ENCODE measurements at places on chromosomes 4 and X.

DNA sequence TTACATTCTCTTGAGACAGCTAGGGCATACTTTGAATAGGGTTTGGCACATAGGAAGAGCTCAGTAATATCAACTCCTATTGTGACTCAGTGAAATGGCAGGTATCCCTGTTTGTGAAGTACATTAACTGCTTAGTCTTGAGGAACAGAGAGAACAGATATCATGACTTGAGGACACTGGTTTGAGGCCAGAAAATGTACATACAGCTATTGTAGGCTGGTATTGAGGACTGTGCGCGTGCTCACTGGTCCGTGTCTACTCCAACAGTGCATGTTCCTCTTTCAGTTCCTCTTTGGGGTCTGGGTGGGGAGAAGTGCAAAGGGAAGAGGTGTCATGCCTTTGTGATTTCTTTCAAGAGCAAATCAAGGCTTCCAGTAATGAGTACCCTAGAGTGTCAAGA, 34.6 kb upstream of the TBC1D9 start:
- H3K27me3 ChIP-seq: no peaks in the 10 kb centered on the region
- no peak overlapping the region for H3K27ac ChIP-seq
- H3K4me1 ChIP-seq: no peaks in the 10 kb centered on the region

- no peak overlapping the region for H3K27ac ChIP-seq
- H3K36me3 ChIP-seq: no peaks in the 10 kb centered on the region
- DNase-seq: no peak
- H3K4me3 ChIP-seq: no peak overlapping the region
- no peaks in the 10 kb centered on the region for H3K27me3 ChIP-seq
- no peaks in the 10 kb centered on the region for H3K4me1 ChIP-seq
These were observed 118.2 kb downstream of the EPHA5 start for GRCh38 chr4:65552057-65552456.

GRCh38 chr4:22515145-22515887, 550 bp downstream of the ADGRA3 start:
- no peaks in the 10 kb centered on the region for H3K36me3 ChIP-seq
- no peak overlapping the region for H3K27ac ChIP-seq
- H3K27me3 ChIP-seq: no peaks in the 10 kb centered on the region

- DNase-seq: no peak
- H3K27me3 ChIP-seq: no peaks in the 10 kb centered on the region
- H3K27ac ChIP-seq: no peak overlapping the region
- no peaks in the 10 kb centered on the region for H3K4me1 ChIP-seq
These were observed 257.6 kb upstream of the CXXC4 start for GRCh38 chr4:104752337-104752736.

GRCh38 chrX:86066998-86067397, 19.6 kb upstream of the CHM start:
- no peak overlapping the region for H3K27ac ChIP-seq
- H3K36me3 ChIP-seq: no peaks in the 10 kb centered on the region

DNA sequence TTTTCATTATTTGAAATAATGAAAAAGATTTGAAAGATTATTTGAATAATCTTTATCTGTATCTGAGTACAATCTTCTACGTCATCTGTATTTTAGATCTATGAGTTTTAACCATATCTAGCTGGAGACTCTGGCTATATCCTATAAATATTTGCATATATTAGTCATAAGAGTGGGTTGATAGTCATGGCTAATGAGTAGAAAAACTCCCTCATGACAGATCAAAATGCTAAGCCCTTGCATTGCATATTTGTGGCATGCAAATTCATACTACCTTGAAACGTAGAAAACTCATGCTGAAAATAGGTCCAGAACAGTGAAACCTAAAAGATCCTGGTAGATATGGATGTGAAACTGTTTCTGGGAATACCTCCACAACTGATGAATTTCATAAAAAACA, 291.3 kb downstream of the GALNTL6 start:
- H3K4me3 ChIP-seq: no peak overlapping the region
- no peaks in the 10 kb centered on the region for H3K4me1 ChIP-seq
- H3K27ac ChIP-seq: no peak overlapping the region
- H3K27me3 ChIP-seq: no peaks in the 10 kb centered on the region

- H3K4me1 ChIP-seq: peaks cover 15% of the 10 kb centered on the region
- H3K27ac ChIP-seq: no peak overlapping the region
- DNase-seq: no peak
- no peak overlapping the region for H3K4me3 ChIP-seq
These were observed 4.5 kb upstream of the SH3TC1 start for GRCh38 chr4:8194306-8195242.

DNA sequence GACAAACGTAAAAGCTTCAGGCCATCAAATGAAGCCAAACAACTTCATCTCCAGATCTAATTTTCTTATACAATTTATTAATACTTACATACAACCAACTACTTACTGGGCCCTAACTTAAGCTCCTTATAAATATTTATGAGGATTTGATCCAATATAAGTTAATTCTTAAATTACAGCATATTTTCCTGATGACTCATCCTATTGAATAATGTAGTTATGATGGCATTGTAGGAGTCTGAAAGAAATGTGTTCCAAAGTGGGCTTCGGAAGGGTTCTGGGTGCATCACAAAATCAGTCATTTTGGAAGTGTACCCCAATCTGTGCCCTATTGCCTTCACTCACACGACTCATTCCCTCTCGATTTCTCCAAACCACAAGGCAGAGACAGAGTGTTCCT, 455.1 kb upstream of the CTSO start:
- DNase-seq: no peak
- no peaks in the 10 kb centered on the region for H3K36me3 ChIP-seq
- H3K4me3 ChIP-seq: no peak overlapping the region
- no peak overlapping the region for H3K27ac ChIP-seq
- no peaks in the 10 kb centered on the region for H3K4me1 ChIP-seq

DNA sequence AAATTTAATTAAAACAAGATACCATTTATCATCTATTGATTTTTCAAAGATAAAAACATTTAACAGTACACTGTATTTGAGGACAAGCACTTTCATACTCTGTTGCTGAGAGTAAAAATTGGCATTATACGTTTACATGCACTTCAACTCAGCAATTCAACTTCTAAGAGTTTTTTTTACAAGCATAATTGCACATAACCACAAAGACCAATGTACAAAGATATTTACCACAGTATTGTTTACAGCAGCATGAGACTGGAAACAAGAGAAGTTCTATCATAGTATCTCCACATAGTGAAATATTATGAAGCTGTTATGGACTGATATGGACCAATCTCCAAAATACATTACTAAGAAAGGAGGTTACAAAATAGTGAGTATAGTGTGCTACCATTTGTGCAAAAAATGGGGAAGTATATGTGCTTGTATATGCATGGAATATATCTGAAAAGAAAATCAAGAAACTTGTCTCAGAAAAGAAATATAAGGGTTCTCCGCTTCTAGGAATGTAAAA, 10.9 kb downstream of the GAB3 start:
- peaks cover 5% of the 10 kb centered on the region for H3K36me3 ChIP-seq
- peak overlapping the region; percentile 96 for H3K27ac ChIP-seq
- H3K27me3 ChIP-seq: no peaks in the 10 kb centered on the region
- H3K4me1 ChIP-seq: peaks cover 78% of the 10 kb centered on the region
- H3K4me3 ChIP-seq: no peak overlapping the region
- DNase-seq: no peak

- DNase-seq: no peak
- no peaks in the 10 kb centered on the region for H3K36me3 ChIP-seq
- no peak overlapping the region for H3K27ac ChIP-seq
- H3K27me3 ChIP-seq: no peaks in the 10 kb centered on the region
These were observed 12.1 kb downstream of the DOK7 start for GRCh38 chr4:3475041-3475712.

DNA sequence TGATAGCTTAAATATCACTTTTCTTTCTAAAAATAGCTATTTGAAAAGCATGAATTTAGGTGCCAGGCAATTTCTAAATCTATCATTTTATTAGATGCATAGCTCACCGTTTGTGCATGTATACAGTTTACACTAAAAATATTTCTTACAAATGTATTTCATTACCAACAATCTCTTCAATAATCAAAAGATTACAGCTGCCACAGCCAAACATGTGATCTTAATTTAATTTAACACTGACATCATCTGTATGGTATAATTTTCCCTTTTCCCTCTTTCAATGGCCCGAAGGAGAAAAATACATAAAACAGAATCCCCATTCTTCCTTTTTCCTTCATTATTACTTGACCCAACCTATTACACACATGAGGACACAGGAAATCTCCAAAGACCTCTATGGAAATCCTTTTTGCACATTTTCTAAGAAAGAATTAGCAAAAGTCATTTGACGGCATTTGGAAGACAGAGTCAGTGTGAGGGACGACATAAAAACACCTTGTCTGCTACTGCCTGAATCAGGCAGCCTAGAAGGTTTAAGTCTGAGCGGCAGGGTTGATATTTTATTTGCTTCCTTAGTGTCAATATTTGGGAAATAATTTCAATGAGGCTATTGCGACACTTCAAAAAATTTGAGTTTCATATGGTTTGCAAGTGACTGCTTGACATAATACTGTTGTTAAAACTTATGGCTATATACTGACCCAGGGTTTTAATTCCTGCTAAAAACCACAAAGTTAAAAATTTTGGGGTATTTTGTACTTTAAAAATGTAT, 111.2 kb downstream of the TTC29 start:
- DNase-seq: no peak
- H3K27me3 ChIP-seq: no peaks in the 10 kb centered on the region
- H3K36me3 ChIP-seq: no peaks in the 10 kb centered on the region
- H3K4me1 ChIP-seq: no peaks in the 10 kb centered on the region
- no peak overlapping the region for H3K4me3 ChIP-seq

GRCh38 chrX:151384807-151385206, 12.2 kb upstream of the VMA21 start:
- no peak for DNase-seq
- H3K36me3 ChIP-seq: no peaks in the 10 kb centered on the region
- H3K4me1 ChIP-seq: no peaks in the 10 kb centered on the region
- H3K27me3 ChIP-seq: no peaks in the 10 kb centered on the region

GRCh38 chr4:181991369-181992108, 251.7 kb upstream of the TENM3 start:
- H3K4me1 ChIP-seq: no peaks in the 10 kb centered on the region
- H3K4me3 ChIP-seq: no peak overlapping the region
- H3K27ac ChIP-seq: no peak overlapping the region
- DNase-seq: no peak
- H3K36me3 ChIP-seq: no peaks in the 10 kb centered on the region
- H3K27me3 ChIP-seq: no peaks in the 10 kb centered on the region

GRCh38 chr4:17018013-17018412, 119.6 kb upstream of the LDB2 start:
- no peaks in the 10 kb centered on the region for H3K4me1 ChIP-seq
- no peaks in the 10 kb centered on the region for H3K27me3 ChIP-seq
- no peak for DNase-seq
- no peak overlapping the region for H3K27ac ChIP-seq
- no peak overlapping the region for H3K4me3 ChIP-seq

DNA sequence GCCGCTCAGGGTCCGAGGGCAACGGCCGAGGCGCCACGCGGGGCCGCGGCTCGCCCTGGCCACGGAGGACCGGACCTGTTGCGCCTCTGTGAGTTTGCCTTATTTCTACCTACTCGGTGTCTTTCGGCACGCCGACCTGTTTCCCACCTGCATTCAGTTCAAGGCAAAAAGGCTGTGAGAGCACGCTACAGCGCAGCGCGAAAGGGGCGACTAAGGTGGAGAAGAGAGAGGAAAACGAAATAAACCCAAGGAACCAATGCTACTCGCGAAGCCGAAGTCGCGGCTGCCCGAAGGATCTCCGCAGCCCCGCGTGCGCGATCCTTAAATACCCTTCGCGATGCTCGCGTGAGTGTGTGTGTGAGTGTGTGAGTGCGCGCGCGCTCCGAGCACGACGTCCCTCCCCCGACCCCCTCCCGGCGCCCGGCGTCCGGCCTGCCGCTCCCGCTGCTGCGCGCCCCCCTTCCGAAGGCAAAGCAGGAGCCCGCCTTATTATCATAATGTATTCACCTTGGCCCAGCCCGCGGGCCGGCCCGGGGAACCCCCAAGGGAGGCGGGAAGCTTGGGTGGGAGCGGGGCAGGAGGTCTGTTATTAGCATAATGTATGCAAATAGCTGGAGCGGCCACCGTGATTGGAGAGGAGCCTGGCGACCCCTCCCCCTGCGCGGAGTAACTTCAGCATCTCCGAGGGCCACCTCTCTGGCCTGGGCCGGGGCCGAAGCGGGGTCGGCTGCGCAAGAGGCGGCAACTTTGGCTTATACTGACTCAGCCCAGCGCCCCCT, at the start of gene COL25A1:
COL25A1 (minus strand) TSS at position 298 of the 779 bp plus-strand sequence.
- no peak within 1 kb of the TSS for H3K27ac ChIP-seq
- H3K27me3 ChIP-seq: no peaks in the 10 kb centered on the region
- H3K4me3 ChIP-seq: no peak within 1 kb of the TSS

DNA sequence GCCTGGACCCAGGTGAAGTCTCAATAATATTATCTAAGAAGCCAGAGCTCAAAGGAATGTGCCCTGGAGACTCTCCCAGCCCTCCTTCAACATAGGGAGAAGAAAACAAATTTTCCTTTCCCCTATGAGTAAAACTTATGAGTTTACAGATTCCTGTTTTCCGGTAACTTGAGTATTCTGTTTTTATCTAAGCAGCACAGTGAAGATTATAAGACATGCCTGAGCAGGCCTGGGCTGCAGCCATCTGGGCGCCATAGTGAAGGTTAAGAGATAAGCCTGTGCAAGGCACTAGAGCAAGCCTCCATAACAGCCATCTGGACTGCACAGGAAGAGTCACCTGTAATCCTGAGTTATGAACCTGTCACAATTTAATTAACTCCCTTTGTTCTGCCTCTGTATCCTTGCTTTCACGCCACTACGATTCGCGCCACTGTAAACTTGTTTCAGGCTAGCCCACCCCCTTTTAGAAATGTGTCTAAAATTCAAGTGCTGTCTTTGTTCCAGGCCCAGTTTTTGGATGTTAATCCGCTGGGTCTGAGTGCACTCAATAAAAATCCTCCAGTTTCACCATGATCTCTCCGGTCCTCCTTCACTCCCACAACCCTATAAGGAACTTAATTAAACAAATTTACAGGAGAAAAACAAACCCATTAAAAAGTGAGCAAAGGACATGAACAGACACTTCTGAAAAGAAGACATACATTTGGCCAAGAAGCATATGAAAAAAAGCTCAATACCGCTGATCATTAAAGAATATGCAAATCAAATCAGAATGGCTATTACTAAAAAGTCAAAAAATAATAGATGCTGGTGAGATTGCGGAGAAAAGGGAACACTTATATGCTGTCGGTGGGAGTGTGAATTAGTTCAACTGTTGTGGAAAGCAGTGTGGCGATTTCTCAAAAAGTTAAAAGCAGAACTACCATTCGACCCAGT, 189.5 kb downstream of the APBB2 start:
- DNase-seq: peak; percentile 10
- H3K4me1 ChIP-seq: no peaks in the 10 kb centered on the region
- H3K4me3 ChIP-seq: no peak overlapping the region
- no peak overlapping the region for H3K27ac ChIP-seq
- no peaks in the 10 kb centered on the region for H3K27me3 ChIP-seq

DNA sequence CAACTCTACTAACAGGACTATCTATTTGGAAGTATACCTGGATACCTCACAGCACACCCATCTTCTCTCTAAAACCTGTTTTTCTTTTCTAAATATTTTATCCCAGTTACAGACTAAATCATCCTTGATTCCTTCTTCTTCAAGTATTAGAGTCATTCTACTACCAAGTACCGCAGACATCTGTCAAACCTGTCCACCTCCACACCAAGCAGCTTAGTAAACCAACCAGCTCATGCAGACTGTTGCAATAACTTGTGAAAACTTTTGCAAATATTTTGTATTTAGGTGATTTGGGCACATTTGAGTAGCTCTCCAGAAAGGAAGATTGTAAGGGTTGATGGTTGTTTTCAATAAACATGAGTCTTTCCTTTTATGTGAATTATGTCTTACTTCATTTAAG, 238.6 kb downstream of the ADAMTS3 start:
- no peaks in the 10 kb centered on the region for H3K27me3 ChIP-seq
- DNase-seq: no peak
- H3K4me1 ChIP-seq: no peaks in the 10 kb centered on the region
- no peak overlapping the region for H3K27ac ChIP-seq
- no peaks in the 10 kb centered on the region for H3K36me3 ChIP-seq
- no peak overlapping the region for H3K4me3 ChIP-seq

Measured in DND-41 (cell line).